ENCODE measurements at places on chromosomes 6 and 20. TPM values are rescaled to one million over a fixed set of nuclear protein-coding genes. Genes with fewer than 3 reads are reported as not detected.

PACSIN1 gene
- polyA plus RNA-seq = not detected

SLC22A7 gene
- polyA plus RNA-seq = not detected

DNA sequence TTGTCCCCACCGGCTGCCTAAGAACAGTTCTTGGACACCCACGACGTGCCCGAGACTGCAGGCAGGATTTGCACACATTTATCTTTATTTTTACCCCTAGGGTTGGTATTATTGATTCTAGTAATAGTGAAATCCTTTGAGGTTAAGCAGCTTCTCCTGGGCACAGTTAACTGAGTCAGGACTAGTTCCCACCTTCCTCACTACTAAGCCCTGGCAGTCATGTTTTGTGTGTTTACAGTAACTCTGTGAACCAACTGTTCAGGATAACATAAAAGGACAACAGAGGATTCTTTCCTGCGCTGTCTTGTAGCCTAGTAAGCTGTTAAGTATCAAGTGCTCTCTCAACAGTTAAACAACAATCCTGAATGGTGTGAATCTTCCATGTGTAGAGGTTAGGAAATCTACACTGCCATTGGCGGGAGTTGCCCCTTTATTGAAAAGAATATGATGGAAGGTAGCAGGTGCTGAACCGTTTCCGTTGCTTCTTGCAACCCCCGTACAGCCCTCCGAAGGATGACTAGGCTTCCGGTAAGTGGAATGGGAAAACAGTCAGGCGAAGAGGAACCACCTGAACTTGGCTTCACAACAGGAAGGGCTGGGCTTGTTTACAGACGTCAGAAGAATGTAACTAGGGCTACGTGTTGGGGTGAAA, 979 bp upstream of the SOD2 start:
- DNase-seq = peak; percentile 30

DNA sequence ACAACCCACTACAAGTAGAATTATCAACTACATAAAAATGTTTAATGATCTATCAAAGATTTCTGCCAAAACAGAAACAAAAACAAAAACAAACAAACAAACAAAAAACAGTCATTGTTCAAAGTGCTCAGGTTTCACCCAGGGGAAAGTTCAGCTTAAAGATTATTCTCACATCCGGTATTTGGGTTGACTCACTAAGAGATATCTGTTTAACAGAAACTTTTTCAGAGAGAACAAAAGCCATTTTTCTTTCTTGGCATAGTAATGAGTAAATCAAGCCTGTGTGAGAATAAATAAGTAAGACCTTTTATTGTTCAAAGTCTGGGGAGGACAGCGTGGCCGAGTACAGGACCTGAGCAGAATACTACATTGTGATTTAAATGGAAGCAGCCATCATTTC, 143.6 kb downstream of the RCAN2 start:
- no peak for DNase-seq
